ENCODE measurements at places on chromosomes 13 and 19. TPM values are rescaled to one million over a fixed set of nuclear protein-coding genes. Genes with fewer than 3 reads are reported as not detected.

Gene POU4F1
- under 0.01 TPM for total RNA-seq

Gene ZNF442
- total RNA-seq: 6.3 TPM

Gene KLK12
- total RNA-seq: not detected

Gene CBARP
- 1.7 TPM for total RNA-seq

Gene FAM216B
- total RNA-seq: not detected

Gene LACC1
- 7.5 TPM for total RNA-seq

Gene KLK2
- not detected for total RNA-seq

Gene CEACAM7
- total RNA-seq: not detected

Gene CEACAM3
- not detected for total RNA-seq

Gene GRK1
- not detected for total RNA-seq

Gene ZNF527
- total RNA-seq: 6.2 TPM

Gene KCNC3
- 0.28 TPM for total RNA-seq

Gene MYO1F
- total RNA-seq: 0.19 TPM

Gene WDR62
- 0.85 TPM for total RNA-seq

Gene B3GNT8
- 0.96 TPM for total RNA-seq

Gene SULT2B1
- total RNA-seq: not detected

Gene KLK4
- not detected for total RNA-seq

Gene MEX3D
- total RNA-seq: 42.0 TPM

Gene CYP4F22
- not detected for total RNA-seq

Gene KCNJ14
- total RNA-seq: 0.38 TPM

Gene NECTIN2
- 60.9 TPM for total RNA-seq

Gene GJA3
- 0.56 TPM for total RNA-seq

Gene PNMA8A
- total RNA-seq: 0.77 TPM

Gene NALCN
- total RNA-seq: 32.8 TPM

Gene GTF2F2
- 23.4 TPM for total RNA-seq

Gene PCDH8
- not detected for total RNA-seq

Gene ZNF235
- 2.3 TPM for total RNA-seq

Gene ZNF829
- 4.2 TPM for total RNA-seq

Gene SYDE1
- 23.4 TPM for total RNA-seq

Gene S1PR5
- 4.6 TPM for total RNA-seq

Gene ZNF611
- total RNA-seq: 11.5 TPM

Gene HIPK4
- 0.28 TPM for total RNA-seq

Gene TMEM145
- total RNA-seq: under 0.01 TPM

Gene CGB1
- total RNA-seq: 0.28 TPM

Gene SELENOV
- not detected for total RNA-seq

Gene MUC16
- total RNA-seq: not detected

Gene MBD3L3
- total RNA-seq: not detected

Gene GADD45GIP1
- 13.5 TPM for total RNA-seq

Gene PDX1
- not detected for total RNA-seq

Gene POGLUT2
- total RNA-seq: 25.5 TPM

Gene ZNF444
- total RNA-seq: 14.4 TPM

Gene CKM
- total RNA-seq: not detected
